GM03348 (cell line): ENCODE measurements at places on chromosomes 1 and 21.

DNA sequence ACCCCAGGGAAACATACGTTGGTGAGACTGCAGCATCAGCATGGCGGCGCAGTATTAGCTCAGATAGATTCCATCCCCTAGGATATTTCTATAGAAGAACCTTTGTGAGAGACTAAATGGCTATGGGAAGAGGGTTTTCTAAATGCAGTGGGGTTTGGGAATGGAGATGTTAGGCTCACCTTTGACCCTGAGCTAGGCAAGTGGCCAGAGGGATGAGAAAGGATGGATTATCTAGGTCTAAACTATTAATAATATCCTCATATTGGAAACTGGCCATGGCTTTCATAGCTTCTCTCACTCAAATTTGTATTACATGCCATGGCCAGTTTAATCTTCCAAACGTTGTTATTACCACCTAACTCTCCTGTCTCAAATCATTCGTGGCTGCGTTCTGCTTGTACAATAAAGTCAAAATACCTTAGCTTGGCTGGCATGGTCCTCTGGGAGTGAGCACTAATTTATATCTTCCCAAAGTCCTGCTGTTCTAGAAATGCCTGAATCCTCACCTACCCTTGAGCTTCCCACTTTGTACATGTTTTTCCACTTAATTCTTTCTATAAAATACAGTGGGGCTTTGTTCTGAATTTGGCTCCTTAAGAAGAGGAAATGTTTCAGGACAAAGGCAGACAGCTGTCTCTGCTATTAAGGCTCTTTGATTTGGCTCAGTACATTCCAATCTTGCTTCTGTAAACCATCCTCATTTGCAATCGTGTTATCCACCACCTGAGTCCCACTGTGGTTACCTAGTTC, 31.0 kb upstream of the COG2 start:
- DNase-seq, result no peak

- DNase-seq, result no peak
Observed at GRCh38 chr1:185573162-185573561, 161.0 kb upstream of the HMCN1 start.

DNA sequence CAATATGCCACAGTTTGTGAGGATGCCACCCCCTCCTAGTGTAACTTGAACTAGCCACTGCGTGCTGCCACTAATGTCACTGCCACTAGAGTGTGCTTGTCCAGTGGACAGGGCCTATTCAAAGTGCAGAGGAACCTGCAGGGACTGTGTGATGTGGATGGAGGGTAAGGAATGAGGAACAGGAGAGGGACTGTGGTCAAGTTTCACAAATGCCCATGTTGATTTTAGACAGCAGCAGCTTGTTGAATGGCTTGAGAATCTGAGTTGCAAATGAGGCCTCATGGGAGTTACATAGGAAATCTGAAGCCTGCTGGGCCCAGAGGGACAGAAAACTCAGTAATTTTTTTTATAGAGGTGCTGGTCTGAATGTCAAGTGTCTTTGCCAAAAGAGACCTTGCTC, 112.3 kb downstream of the HHAT start:
- DNase-seq, result no peak

DNA sequence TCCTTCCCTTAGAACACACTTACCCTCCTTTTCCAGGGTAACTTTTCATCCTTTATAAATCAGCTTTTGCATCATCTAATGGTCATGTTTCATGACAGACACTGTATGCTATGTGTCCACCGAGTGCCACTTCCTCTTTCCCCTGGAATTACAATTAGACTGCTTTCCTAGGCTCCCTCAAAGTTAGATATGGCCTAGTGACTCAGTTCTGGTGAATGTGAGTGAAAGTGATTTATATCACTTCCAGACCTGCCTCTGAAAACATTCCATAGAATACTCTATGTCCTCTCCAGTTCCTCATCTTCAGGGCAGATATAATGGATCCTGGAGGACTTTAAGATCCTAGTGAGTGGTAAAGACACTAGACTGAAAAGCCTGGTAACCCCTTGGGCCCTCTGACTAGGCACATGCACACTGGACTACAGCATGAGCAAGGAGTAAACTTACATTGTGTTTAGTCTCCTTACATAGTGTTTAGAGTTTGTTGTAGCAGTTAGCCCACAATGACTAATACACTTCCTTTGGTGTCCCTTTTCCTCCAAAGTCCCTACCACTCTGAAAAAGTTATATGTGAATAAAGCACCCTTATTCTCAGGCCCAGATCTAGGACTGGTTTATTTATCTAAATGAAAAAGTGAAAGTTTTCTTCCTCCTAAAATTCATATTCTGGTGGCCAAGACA, 59.3 kb downstream of the GPR88 start:
- DNase-seq, result peak; percentile 65

GRCh38 chr1:116379674-116380498, 6.8 kb downstream of the ATP1A1 start:
- DNase-seq, result no peak

DNA sequence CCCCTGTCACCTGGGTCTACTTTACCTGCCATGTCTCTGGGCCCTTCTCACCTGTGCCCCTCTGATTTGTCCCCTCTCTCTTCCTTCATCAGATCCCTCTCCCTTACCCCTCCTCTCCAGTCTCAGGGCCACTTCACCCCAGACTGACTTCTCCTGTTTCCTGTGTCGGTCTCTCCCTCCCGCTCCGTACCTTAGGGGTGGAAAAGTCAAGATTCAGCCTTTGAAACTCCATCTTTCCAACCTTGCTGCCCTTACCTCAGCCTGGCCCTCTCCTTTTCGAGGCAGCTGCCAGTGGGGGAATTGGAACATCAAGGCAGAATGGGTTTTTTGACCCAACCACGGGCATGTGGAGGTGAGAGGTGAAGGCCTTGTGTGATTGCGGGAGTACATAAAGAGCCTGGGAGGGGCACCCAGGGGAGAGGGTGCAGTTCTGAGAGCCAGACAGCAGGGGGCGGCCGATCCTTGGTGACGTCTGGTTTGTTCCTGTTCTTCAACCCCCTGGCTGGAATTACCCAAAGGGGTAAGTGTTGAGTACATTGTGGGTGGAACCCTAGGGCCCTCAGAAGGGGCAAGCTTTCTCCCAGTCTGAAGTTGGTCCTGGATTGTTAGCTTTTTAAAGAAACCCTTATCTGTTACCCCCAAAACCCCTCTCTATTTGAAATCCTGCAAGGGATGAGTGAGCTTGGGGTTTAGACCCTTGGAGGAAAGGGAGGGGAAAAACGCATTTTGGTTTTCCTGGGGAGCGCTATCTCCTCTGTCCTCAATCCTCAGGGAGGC, 12.3 kb upstream of the DMBX1 start:
- DNase-seq, result peak; percentile 93

DNA sequence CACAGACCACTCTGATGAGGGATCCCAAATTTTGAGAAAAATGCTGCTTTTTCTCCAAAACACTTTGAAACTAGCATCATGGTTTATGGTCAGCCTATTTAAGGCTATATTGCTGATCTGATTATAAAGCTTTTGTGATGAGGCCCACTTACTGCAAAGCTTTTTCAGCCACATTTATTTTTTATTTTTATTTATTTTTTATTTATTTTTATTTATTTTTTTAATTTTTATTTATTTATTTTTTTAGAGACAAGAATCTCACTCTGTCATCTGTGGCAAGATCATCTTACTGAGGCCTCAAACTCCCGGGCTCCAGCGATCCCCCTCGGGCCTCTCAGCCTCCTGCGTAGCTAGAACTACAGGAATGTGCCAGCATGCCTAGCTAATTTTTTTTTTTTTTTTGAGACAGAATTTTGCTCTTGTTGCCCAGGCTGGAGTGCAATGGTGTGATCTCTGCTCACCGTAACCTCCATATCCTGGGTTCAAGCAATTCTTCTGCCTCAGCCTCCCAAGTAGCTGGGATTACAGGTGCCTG, 5.2 kb upstream of the BCAS2 start:
- no peak for DNase-seq

DNA sequence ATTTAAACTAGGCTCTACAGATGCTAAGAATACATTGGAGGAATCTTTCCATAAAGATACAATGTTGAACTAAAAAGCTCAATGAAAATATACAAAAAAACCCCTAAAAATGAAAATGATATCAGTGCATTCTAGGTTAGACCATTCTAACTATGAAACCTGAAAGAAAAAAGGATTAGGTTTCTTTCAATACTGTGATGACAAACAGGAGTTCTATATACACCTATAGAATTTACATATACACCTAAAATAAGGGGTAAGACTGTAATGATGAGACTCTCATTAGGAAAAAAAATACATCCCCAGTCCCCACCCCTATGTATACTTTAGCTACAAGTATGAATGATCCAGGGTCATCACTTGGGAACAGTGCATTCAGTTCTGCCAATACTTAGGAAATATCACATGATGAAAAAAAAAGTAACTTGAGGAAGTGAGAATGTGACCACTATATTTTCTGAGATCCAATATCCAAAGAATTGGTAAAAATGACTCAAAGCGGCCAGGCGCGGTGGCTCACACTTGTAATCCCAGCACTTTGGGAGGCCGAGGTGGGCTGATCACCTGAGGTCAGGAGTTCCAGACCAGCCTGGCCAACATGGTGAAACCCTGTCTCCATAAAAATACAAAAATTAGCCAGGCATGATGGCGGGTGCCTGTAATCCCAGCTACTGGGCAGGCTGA, 26.3 kb downstream of the SELENOF start:
- DNase-seq, result no peak
